ENCODE measurements at places on chromosomes 5 and 9.
A peak's percentile ranks its signal among the peaks of the same experiment; 100 is the strongest.

DNA sequence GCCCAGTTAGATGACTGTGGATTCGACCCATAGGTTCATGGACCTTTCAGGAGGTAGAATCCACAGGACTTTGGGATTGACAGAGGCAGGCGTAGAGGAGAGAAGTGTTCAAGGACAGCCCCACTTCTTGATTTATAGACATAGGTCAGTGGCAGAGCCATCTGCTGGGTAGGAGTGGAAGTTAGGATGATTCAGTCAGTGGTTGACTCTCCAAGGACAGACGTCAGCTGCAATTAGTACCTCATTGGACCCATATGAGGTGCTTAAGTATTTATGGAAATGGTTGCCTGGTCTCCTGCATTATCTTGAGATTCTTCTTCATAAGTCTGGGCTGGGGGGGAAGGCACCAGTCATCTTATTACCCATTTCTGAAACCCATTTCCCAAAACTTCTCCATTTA is 70.9 kb downstream of the SH3RF2 start:
- DNase-seq: no peak

- DNase-seq: no peak
Measured at GRCh38 chr5:110738503-110738811, 350 bp upstream of the SLC25A46 start.

DNA sequence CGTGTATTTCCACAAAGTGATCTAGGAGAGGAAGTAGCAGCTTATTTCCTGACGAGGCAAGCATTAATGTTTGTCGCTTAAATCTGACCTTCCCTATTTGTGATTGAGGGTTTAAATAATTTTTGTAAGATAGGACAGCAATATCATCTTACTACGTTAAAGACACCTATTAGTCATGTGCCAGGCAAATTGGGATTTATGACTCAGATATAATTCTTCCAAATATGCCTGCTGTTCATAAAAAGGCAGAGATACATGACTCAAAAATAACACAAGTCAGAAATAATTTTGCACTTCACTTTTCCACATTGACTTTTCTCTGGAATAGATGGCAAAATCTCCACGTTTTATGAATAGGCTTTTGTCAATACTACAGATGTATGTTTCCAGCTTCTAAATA is 43.0 kb upstream of the CDH12 start:
- DNase-seq: no peak

- no peak for DNase-seq
Measured at GRCh38 chr9:109440117-109440515, 58.0 kb downstream of the PTPN3 start.

DNA sequence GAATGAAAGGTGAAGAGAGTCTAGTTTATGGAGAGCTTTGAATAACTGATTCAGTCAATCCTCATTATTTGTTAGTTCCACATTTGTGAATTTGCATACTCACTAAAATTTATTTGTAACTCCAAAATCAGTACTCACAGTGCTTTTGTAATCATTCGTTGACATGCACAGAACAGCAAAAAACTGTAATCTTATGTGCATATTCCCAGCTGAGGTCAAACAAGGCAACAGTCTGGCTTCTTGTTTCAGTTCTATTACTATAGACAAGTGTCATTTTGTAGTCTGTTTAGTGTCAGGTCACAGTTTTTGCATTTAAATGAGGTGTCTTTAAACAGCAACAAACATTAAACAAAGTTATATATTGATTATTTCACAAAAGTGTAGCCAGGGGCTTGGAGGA is 142.5 kb downstream of the RNF180 start:
- DNase-seq: no peak

DNA sequence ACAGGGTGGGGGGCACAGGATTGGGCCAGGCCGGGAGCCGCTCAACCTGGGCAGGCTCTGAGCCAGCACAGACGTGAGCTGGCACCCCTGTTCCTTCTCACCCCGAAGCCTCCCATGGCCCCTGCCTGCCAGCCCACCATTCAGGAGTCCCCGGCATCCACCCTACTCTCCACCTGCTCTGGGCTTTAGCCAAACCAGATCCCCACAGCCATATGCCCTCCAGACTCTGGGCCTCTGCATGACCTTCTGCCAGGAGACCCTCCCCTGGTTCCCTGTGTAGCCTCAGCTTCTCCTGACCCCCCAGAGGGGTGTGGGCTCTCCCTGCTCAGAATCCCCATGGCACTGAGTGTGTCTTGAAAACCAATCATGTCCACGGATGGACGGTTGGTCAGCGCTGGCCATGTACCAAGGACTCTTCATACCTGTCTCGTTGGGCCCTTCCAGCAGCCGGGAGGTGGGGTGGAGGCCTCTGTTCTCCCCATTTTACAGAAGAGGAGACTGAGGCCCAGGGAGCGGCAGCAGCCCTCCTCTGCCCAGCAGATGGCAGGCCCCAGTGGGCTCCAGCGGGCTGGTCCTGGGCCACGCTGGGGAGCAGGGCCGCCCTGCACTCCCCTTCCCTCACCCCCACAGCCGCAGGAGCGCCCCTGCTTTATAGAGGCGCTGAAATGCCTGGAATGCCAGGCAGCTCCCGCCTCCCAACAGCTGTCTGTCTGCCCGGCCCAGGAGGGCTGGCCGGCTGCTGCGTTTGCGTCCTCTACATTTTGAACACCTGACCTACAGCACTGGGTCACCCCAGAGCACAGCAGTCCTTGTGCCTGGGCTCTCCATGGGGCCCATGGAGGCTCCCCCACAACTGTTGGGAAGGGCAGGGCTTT is 3.5 kb upstream of the MYMK start:
- DNase-seq: no peak

DNA sequence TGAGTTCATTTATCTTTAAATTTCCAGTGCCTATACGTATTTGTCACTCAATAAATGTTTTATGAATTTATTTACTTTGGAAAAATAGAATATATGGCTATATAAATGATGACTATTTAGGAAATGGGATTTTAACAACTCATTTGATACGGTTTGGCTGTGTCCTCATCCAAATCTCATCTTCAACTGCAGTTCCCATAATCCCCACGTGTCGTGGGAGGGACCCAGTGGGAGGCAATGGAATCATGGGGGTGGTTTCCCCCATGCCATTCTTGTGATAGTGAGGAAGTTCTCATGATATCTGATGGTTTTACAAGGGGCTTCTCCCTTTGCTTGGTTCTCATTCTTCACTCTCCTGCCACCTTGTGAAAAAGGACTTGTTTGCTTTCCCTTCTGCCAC is 187.6 kb upstream of the EFNA5 start:
- DNase-seq: no peak

DNA sequence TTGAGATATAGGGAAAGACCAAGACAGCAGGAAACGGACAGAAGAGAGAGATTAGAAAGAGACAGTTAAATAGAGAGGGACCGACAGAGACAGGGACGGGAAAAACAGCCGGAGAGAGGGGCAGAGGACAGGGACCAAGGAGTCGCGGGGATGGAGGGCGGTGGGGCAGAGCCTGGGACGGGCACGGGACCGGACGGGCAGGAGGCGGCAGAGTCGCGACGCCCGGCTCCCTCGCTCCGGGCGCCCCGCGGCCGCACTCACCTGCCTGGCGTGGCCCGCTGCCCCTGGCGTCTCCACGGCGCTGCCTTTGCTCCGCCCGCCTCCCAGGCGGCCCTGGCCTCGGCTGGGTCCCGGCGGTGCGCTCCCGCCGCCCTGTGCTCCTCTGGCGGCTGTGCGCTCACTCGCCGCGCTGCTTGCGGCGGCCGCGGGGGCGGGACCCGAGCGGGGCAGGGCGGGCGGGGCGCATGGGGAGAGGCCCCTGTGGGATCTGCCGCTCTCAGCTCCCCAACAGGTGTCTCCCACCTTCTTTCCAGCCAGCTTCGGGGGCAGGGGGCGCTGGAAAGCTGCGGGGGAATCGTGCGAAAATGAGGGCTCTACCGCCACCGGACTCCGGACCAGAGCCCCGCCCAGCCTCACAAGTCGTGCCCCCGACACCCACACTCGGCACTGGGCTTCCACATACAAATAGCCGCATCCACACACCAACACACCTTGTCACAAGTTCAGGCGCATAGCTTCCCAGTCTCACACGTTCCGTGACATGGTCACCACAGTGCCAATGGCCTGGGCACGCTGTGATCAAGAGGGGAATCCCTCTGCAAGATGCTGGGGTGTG is at the start of gene ARID3C:
ARID3C (minus strand) TSS at position 411 of the 835 bp plus-strand sequence. CDS start 1,052 bp downstream, outside the sequence.
- DNase-seq: peak; percentile 31

DNA sequence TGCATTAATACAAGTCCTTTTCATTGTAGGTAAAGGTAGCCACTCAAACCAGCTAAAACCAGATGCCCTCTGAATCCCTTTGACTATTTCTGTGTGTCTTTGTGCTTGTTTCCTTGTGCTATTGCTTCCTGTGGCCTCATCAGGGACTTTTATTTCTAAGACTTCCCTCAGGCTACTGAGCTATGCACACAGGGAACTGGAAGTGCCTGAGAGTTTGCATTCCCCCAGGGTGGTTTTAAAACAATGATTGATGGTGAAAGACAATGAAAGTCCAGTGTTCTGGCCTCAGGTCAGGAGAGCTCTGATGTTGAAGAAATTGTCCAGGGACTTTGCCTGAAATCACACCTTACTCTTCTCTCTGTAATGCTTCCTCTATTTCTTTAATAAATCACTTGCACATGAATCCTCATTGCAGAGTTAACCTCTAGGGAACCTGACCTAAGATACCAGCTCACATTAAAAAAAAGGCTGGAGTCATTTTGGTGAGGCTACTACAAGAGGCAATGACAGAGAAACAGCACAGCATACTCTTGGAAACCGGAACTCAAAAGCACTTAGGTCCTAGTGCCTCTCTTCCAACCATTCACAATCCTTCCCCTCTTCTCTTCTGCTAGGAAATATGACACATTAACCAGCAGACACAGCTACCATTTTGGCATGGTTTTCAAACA is 158.1 kb upstream of the NREP start:
- no peak for DNase-seq

DNA sequence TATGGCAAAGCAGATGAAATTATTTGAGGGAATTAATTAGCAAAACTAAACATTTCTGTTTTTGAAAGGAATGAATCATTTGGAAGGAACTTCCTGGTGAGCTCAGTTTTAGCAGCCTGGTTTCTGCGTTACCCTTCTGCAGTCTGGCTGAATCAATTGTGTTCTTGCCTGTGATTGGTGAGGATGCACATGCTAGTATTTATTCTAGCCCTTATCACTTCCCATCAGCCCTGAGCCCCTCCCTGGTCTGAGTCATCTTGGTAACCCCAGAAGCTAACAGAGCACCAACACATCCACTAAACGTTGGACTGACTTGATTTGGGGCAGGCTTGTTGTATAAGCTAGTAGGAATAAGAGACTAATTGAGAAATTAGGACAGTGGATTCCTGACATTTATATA is 6.6 kb downstream of the TJP2 start:
- peak; percentile 71 for DNase-seq

GRCh38 chr5:107860044-107860443 is 189.3 kb upstream of the EFNA5 start:
- no peak for DNase-seq

DNA sequence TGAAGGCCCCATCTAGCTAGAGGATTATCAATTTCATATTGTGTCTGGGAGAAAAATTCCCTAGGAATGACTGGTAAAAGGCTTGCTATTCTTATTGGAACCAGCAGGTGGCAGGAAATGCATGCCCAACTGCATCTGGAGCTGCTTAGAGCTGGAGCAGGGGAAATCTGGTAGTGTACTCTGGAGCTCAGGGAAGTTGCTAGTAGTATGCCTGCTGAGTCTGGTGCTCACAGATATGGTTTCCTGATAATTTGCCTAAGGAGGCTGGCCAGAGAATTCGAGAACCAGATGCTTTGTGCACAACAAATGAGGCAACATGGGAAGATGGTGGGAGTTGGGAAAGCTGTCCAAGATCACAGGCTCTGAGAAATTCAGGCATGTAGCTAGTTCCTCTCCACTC is 53.7 kb downstream of the G3BP1 start:
- peak; percentile 41 for DNase-seq

GRCh38 chr5:179820483-179821297 is at the start of gene SQSTM1:
SQSTM1 (plus strand) TSS chr5:179820905; CDS start chr5:179820937, 32 bp downstream.
- DNase-seq: peak; percentile 87

- no peak for DNase-seq
Measured at GRCh38 chr5:132050661-132051552, 9.5 kb upstream of the IL3 start.

DNA sequence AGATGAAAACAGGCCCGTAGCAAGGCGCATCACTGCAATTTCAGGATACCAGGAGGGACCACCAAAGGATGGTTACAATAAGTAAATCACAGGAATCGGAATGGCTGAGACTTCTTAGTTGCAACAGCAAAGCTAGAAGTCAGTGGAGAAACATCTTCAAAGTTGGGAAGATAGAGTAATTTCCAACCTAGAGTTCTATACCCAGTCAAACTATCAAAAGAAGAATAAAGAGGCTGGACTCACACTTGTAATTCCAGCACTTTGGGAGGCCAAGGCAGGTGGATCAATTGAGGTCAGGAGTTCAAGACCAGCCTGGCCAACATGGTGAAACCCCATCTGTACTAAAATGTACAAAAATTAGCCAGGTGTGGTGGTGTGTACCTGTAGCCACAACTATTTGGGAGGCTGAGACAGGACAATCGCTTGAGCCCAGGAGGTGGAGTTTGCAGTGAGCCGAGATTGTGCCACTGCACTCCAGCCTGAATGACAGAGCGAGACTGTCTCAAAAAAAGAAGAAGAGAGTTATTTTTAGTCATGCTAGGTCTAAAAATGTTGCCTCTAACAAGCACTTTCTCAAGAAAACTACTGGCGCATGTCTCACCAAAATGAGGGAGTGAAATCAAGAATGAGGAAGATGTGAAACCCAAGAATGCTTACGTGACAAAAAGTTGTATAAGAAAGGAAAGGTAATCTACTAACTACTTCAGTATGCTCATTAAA is 267.7 kb downstream of the DENND1A start:
- DNase-seq: no peak

DNA sequence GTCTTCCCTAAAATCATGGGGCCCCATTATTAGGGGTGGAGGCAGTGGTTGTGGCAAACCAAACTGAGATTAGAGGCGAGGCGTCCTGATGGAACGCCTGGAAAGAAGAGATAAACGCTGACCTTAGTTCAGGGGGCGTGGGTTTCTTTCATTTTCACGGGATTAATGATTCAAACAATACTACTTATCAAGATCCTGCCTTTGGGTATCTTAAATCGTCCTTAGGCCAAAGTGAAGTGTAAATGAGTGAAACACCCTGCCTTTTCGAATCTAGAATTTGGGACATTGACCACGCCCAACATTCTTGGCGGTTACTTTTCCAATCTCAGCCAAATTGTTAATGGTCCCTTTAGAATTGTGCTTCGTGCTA is 1.0 kb upstream of the UBTD2 start:
- no peak for DNase-seq

- no peak for DNase-seq
Measured at GRCh38 chr5:157539503-157540022, 36.0 kb downstream of the ADAM19 start.

DNA sequence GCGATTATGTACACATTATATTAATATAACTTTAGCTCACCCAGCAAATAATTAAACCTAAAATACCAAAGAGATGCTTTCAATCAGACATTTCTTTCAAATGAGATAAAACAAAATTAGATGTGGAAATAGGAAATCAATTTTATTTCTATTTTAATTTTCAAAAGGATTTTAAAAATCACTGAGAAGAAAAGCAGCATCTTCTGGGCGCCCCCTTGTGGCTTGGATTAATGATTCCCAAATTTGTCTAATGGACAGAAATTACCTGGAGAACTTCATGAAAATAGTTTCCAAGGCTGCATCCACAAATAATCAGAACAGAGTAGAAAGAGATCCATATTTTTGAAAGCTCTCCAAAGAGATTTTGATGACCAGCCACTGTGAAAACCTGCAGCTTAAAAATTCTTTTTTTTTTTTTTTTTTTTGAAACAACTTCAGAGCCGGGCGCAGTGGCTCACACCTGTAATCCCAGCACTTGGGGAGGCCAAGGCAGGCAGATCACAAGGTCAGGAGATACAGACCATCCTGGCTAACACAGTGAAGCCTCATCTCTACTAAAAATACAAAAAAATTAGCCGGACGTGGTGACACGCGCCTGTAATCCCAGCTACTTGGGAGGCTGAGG is 50.9 kb upstream of the CEMIP2 start:
- peak; percentile 31 for DNase-seq
